CD8-positive, alpha-beta T cell (primary cell): ENCODE measurements at places on chromosomes 12 and 14. TPM values are rescaled to one million over a fixed set of nuclear protein-coding genes. Genes with fewer than 3 reads are reported as not detected.
A peak's percentile ranks its signal among the peaks of the same experiment; 100 is the strongest.

- DNase-seq: peak; percentile 63
Observed at GRCh38 chr12:104137001-104137901, 759 bp downstream of the NFYB start.

Gene NKX2-8
- not detected for total RNA-seq

Gene ACSS3
- not detected for total RNA-seq

- peak; percentile 85 for DNase-seq
Observed at GRCh38 chr14:77124345-77125280, 17.0 kb downstream of the ZDHHC22 start.

Gene SPTB
- not detected for total RNA-seq

Gene TMEM63C
- 0.71 TPM for total RNA-seq

DNA sequence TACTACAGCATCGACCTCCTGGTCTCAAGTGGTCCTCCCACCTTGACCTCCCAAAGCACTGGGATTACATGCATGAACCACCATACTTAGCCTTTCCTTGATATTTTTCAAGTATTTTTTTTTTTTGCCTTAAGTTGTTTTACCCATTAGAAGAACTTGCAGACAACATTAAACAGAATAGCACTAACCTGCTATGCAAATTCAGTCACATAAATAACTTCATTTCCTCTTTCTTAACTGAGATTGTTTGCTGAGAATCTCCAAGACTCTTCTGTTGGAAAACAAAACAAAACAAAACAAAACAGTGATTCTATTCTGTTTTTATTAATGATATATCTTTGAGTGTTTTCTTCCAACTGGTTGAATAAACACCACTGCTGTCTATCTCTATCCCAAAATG lies 115.9 kb upstream of the IFNG-AS1 start:
- no peak for DNase-seq

GRCh38 chr12:12810553-12811021 lies 2.6 kb upstream of the DDX47 start:
- DNase-seq: no peak

DNA sequence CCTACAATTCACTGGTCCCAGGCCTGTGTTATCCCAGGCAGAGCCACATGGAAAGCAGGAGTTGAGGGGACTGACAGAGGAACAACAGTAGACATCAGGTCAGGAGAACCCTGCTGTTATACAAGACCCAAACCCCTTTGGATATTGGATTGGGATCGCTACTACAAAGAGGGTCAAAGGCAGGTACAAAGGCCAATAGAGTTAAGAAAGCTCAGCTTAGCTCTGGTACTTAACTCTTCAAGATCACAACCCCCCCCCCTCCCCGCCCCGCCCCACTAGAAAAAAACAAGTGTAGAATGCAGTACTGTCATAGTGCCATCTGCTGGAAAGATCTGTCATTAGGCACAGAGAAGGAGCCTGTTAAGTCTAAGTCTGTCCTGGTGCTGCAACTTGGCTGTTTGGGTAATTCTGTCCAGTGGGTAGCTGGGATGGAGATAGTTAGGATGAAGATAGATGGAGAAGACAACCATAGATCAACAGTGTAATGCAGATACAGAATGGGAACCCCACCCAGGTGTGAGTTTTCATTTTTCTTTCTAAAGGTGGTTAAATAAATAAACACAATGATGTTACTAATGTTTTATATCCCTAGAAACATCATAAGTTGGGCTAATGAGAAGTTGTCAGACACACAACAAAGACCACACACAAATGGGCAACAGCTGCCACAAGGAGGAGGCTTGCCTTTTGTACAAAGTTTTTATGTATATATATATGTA lies 17.2 kb downstream of the REM2 start:
- DNase-seq: peak; percentile 40

- DNase-seq: no peak
Observed at GRCh38 chr14:95885278-95885677, 8.6 kb downstream of the TUNAR start.

DNA sequence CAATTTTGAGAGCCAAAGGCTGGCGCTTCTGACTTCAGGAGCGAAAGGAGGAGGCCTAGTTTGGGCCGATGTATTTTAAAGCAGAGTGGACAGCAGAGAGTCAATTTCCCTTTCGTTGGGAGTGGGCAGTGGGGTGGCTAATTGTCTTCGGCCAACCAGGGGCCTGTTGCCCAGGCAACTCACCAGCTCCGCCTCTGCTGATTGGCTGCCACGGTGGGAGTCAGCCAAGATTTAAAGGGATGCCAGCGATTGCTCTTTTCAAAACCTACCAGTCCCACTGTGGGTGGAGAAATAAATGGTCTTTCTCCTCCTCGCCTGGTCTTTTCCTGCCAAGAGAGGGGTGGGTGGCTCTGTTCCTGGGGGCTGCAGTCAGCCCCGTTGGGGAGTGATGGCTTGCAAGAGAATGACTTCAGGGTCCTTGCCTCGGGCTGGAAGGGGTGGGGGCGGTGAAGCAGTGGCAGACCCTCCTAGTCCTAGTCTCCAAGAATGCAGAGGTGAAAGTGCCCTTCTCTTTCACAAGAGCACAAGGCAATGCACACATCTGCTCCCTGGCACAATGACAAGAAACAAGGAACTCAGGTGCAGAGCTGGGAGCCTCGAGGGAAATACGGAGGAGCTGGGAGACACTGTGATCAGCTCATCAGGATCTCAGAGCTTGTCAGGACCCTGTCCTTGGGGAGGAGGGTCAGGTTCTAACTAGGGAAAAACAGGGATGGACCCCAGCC lies 37.7 kb downstream of the RASAL1 start:
- DNase-seq: no peak

Gene SLC25A29
- total RNA-seq: 19.4 TPM

Gene TAS2R46
- 0.71 TPM for total RNA-seq

DNA sequence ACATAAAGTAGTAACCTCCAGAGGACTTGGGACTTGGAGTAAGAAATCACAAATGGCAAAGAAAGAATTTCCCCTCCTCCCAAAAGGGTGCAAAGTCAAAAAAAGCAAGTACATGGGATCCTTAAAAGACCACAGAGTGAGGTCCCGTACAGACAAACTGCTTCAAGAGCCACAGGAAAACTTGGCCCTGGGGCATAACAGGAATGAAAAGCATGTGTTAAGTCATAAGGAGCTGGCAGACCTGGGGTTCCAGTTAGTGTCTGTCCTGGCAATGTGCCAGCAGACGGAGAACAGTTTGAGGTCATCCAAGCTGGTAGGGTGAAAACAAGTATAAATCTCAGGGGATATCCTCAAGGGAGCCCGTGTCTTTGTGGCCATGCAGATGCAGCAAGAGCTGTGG lies 73.2 kb downstream of the HSD17B6 start:
- DNase-seq: no peak

DNA sequence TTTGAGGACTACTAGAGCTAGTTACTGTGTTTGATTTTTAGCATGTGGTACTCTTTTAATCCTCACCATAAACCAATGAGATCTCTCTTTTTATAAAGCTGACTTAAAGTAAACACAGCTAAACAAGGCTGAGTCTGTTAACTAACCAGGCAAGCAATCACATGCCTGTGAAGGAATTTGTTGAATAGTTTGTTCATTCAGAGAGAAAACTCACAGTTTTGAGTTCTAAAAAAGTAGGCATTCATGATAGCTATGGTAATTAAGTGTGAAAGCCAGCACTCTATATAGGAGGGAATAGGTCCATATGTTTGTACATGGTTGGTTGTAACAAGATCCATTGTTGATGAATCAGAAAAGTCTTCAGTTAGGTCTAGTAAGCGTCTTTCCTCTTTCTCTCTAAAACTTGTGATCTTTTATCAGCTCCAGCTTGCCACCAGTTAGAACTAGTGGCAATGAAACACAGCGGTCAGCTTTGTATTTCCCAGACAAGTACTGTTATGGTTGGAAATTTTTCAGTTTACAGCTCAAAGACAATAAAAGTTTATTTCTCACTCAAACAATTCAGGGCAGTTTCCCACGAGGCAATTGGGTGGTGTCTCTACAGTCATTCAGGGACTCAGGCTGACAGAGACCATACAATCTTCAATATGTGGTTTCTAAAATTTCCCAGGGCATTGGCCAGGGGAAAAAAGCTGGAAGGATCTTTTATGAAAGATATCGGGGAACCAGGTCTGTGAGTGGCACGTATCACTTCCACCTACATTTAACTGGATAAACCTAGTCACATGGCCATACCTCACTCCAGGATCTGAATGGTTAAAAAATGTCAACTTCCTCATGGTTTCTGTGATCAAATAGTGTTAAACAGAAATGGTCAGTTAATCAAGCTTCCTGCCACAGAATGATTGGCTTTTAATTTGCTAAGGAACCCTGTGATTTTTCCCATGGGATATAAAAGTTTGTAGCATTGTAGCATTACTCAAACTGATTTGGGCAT lies 203.1 kb downstream of the KIF21A start:
- no peak for DNase-seq

- no peak for DNase-seq
Observed at GRCh38 chr12:46210873-46211439, 57.9 kb downstream of the SLC38A1 start.

Gene KRT71
- total RNA-seq: not detected

DNA sequence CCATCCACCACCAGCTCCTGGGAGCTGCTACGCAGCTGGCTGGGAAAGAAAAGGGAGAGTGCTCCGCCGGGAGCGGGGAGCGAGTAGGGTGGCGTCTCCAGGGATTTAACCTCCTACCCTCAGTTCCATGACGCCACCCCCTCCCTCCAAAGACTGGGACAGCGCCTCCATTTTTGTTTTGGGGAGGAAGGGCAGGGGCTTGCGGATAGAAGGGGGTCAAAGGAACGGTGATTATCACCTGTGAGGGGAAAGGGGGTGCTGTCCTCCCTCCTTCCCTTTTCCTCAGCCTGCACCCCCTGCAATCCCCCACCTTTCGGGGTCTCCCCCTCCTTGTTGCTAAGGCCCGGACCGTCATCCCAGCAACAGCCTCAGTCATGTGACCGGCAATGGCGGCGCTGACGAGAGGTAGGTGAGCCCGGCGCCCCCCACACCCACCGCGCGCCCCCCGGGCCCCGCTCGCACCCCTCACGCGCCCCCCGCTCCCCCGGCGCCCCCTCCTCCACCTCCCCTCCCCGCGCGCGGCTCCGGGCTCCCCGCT lies at the start of gene DTX3:
DTX3 (plus strand) TSS at position 371 of the 538 bp plus-strand sequence. CDS start 1,694 bp downstream, outside the sequence.
- DNase-seq: peak; percentile 33

DNA sequence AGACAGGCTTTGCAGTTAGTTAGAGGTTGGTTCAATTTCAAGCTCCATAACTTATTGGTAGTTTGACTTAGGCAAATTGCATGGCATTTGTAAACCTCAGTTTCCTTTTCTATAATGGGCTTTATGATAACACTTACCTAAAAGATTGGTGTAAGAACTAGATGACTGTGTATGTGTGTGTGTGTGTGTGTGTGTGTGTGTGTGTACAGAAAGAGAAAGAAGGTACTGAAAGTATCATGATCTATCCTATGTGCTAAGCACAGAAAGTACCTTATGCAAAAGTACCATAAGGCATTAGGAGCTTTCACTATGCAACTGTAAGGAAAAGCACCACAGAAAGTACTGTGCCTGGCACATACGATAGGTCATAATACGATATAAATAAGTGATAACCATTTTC lies 304.3 kb upstream of the KITLG start:
- DNase-seq: no peak

Gene SOCS2
- total RNA-seq: 5.1 TPM

DNA sequence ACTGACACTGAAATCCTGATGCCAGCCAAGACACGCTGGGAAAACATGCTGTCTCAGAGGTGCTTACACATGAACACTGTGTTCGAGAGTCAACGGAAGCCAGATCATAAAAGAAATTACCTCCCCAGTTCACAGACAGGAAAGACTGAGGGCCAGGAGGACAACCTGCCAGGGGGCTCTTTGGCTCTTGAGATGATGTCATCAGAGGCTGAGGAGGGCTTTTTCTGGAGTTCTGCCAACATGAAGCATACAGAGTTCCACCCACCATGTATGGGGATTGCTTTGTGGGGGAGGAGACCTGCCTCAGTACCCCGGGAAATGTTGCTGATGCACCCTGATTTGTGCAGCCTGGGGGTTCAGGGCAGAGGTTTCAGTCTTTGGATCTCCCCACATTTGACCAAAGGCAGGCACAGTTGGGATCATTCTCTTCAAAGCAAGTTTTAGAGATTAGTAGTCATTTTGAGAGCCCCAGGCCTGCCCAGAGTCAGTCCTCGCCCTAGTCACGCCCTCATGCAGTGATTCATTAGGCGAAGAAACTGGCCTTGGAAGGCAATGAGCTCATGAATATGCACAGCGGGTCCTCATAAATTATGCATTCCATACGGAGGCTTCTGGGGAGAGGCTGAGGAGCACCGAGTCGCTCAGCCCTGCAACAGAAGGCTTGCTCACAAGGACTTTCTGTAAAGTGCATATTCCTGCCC lies 34.9 kb upstream of the EML1 start:
- no peak for DNase-seq

DNA sequence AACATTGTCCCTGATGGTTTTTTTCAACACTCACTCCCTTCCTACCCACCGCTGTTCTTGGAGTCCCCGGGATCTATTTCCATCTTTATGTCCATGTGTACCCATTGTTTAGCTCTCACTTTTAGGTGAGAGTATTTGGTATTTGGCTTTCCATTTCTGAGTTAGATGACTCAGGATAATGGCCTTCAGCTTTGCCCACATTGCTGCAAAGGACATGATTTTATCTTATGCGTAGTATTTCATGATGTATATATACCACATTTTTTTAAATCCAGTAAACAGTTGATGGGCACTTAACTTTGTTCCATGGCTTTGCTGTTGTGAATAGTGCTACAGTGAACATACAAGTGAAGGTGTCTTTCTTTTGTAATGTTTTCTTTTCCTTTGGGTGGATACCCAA lies 123.5 kb upstream of the KITLG start:
- no peak for DNase-seq

Gene DBX2
- not detected for total RNA-seq

DNA sequence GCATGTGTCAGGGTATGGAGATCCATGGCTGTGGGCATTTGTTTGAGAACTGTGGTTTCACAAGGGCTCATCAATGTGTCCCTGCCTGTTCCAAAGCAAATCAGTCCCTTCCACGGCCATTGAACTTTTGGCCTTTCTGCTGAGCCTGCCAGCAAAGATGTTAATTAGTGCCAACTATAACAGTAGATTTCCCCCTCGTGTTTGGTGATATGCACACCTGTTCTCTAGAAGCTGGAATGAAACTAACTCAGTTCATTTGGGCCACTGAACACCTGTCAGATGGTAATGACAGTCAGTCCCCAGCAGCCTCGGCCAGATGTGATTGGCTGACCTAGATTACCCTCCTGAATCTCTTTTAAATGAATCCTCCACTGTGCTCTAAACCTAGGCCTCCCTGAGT lies 43.2 kb downstream of the IRAK3 start:
- DNase-seq: no peak

- no peak for DNase-seq
Observed at GRCh38 chr12:124874988-124875802, 11.5 kb upstream of the SCARB1 start.

Gene IFNG-AS1
- total RNA-seq: 3.0 TPM

- no peak for DNase-seq
Observed at GRCh38 chr12:46382408-46382963, 9.9 kb upstream of the SLC38A2 start.

- no peak for DNase-seq
Observed at GRCh38 chr12:20549108-20549719, 145.9 kb upstream of the SLCO1C1 start.

Gene CARMIL3
- 0.19 TPM for total RNA-seq

- no peak for DNase-seq
Observed at GRCh38 chr12:1584326-1584725, 10.1 kb downstream of the FBXL14 start.

Gene ASCL1
- total RNA-seq: not detected

- DNase-seq: no peak
Observed at GRCh38 chr14:77645520-77646230, 29.2 kb upstream of the SPTLC2 start.

Gene TPPP2
- total RNA-seq: not detected

Gene MYF5
- total RNA-seq: not detected
